ENCODE measurements at places on chromosomes 4 and X.

GRCh38 chr4:44720371-44720770 is 6.0 kb downstream of the GNPDA2 start:
- no peak for DNase-seq

GRCh38 chr4:77093401-77093800 is 17.6 kb upstream of the CCNI start:
- DNase-seq: no peak

DNA sequence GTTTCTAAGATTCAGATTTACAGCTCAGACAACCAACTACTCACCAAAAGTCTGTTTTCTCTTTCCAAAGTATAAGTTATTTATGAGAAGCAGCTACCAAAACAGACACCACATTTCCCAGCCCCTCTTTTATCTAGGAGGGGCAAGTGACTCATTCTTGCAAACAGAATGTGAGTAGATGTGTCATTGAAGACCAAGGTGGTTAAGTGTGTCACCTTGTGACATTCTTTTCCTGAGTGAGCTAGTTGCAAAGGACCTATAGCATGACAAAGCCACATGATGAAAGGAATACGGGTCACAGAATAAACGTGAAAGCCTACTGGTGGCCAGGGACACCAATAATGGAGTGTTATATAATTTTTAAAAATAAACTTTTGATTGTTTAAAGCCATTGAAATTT is 50.0 kb downstream of the SLC7A11 start:
- no peak for DNase-seq

- no peak for DNase-seq
These were observed 8.1 kb downstream of the TCEAL3 start for GRCh38 chrX:103615781-103616371.

DNA sequence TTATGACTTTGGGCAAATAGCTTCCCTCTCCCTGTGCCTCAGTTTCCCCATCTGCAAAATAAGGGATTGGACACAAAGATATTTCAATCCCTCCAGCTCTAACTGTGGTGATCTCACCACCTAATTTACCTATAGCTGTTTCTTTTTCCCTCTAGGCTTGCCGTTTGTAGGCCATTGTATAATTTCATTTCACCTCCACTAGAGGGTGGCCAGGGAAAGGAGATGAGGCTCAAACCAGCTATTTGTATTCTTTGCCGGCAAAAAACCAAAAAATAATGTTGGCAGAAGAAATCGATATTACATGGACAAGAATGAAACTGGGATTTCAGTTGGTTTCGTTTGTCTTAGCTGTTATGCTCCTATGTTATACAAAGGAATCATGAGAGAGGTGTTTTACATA is 36.1 kb upstream of the DOCK11 start:
- peak; percentile 0 for DNase-seq

DNA sequence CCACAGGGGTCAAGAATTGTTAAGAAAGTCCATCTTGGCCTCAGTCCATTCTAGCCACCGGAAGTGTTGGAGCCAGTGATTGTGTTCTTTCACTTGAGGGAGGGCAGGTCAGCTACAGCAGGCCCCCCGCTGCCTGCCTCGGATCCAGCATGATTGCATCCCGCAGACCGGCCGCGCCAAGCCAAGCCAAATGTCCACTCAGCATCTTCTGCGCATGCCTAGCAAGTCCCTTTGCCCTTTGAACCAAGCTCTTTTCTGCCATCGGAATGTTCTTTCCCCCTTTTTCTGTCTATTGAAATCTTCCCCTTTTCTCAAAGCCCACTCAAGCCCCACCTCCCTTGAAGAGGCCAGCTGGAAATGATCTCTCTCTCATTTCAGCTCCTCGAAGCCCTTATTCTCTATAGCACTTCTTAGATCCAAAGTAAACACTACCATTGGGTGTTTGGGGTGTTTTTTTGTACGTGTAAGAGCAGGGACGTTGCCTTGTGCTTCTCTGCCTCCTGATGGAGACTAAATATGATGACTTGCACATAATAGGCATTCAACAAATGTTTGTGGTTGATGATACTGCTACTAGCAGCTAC is 147.8 kb upstream of the BCOR start:
- DNase-seq: no peak

GRCh38 chr4:172791841-172792240 is 376.8 kb upstream of the GALNT7 start:
- no peak for DNase-seq

GRCh38 chrX:100635989-100636320 is 651 bp downstream of the TSPAN6 start:
- no peak for DNase-seq

GRCh38 chr4:72997409-72997808 is 72.1 kb downstream of the COX18 start:
- no peak for DNase-seq

DNA sequence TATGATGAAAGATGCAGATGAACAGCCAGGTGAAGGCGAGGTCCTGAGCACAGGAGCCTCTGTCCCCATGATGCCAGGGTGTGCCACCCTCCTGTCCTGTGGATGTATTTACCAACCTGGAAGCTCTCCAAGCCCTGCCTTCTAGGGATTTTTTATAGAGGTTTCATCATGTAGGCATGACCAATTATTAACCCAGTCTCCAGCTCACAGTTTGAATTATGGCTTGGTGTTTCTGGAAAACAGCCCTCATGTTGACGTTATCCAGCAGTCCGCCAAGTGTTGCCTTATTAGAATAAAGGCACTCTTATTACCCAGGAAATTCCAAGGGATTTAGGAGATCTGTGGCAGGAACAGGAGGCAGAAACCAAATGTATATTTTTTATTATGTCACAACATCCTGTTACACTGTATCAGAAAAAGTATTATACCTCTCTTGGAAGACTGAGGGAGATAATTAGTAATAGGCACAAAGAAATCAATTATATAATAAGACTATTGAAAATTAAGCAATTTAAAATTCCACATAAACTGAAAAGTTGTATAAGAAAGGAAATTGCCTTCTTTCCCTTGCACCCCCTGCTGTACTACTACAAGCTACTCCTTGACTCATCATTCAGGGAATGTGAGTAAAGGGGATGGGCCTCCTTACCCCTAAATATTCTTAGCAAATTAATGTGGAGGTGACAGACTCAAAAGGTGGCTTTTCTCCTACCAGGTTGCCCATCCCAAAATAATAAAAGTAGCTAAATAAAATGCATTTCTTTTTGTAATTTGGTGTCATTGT is 129.6 kb downstream of the ZNF330 start:
- no peak for DNase-seq

DNA sequence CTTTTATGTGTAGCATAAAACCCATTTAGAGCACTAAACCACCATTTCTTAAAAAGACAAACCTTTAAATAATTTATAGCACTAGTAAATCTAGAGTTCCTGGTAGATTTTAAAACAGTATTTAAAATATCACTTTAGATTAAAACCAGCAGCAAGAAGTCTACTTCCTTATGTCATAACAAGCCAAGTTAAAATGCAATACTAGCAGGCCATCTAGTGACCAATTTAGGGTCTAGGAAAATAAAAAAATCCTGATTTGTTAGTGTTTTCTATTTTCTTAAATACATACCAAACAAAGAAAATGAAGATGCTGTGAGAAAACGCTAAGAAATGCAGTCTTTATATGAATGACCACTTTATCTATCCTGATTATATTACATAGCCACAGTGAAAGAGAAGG is 53.9 kb downstream of the PAPSS1 start:
- no peak for DNase-seq

DNA sequence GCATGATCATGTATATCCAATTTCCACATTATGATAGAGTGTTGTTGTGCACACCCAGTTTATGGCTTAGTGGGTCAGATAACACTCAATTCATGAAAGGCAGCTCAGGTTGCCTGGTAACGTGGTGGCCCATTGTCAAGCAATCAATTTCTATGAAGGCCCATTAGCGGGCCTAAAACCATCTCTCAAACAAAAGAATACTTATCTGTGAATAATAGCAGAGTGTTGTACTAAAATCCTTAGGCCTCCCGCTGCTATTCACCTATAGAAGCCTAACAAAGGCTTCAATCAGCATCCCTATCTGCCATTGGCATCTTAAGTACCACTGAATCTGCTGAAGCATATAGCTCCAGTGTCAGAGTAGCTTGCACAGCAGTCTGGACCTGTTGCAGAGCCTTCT is 849.6 kb upstream of the POU3F4 start:
- no peak for DNase-seq

- DNase-seq: no peak
These were observed 150.9 kb downstream of the SLC10A7 start for GRCh38 chr4:146370841-146371240.

DNA sequence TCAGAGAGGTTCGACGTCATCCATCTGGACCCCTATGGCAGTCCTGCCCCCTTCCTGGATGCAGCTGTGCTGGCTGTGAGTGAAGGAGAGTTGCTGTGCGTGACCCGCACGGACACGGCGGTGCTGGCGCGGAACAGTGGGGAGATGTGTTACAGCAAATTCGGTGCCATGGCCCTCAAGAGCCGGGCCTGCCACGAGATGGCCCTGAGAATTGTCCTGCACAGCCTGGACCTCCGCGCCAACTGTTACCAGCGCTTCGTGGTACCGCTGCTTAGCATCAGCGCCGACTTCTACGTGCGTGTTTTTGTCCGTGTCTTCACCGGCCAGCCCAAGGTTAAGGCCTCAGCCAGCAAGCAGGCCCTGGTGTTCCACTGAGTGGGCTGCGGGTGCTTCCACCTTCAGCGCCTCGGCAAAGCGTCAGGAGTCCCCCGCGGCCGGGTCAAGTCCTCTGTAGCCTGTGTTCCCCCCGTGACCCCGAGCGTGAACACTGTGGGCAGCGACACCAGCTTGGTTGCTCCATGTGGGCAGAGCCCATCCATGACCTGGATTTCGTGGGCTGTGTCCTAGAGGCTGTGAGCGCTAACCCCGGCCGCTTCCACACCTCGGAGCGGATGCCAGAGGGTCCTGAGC is 186.7 kb upstream of the SLITRK2 start:
- no peak for DNase-seq

DNA sequence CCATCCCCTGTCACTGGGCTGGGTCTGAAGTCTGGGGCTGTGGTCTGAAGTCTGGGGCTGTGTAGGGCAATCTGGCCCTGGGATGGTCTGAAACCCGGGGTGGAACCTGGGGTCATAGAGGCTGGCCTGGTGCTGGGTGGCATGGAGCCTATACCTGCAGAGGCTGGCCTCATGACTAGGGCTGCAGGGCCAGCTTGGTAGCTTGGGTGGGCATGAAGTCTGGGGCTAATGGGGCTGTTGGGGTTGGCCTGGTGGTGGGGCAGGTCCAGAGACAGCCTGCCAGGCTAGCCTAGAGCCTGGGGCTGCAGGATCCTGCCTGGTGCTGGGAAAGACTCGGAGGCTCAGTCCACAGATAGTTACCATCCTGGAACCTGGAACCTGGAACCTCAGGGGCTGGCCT is 37.0 kb downstream of the GALNT7 start:
- DNase-seq: no peak

GRCh38 chr4:113919611-113920010 is 59.8 kb downstream of the ARSJ start:
- no peak for DNase-seq

DNA sequence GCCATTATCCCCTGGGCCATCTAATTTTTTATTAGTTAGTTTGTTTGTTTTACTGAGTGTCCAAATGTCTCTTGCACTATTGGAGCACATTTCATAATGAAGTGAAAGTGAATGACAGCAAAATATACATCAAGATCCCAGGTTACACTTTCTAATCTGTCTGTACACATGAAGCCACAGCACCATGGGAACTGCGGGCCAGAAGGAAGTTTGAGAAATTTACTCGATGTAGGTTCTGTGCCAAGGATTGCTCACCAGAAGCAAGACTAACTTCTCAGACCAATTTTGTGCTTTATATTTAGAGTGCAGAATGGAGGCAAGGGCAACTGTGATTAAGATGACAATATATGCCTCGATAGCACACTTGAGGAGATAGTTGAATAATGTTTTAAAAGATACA is 258.0 kb downstream of the COL25A1 start:
- no peak for DNase-seq

DNA sequence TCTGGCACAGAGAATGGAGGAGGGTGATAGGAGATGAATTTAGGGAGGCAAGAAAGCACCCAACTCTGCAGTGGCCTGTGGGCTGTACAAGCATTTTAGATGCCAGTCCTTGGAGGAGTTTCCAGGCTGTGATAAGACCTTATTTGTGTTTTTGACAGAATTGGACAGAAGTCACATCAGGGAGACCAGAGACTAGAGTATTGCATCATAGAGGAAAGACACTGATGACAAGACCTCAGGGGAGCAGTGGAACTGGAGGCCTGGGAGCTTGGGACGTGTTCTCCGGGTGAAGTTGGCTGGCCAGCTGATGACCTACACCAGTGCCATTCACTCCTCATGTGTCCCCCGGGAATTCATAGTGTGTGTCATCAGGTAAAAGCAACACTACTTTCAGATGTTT is 284.0 kb upstream of the ZFP42 start:
- DNase-seq: no peak

GRCh38 chrX:1134156-1134555 is 78.3 kb downstream of the CRLF2 start:
- DNase-seq: no peak

GRCh38 chr4:152224223-152224622 is 311.7 kb downstream of the FBXW7 start:
- no peak for DNase-seq

DNA sequence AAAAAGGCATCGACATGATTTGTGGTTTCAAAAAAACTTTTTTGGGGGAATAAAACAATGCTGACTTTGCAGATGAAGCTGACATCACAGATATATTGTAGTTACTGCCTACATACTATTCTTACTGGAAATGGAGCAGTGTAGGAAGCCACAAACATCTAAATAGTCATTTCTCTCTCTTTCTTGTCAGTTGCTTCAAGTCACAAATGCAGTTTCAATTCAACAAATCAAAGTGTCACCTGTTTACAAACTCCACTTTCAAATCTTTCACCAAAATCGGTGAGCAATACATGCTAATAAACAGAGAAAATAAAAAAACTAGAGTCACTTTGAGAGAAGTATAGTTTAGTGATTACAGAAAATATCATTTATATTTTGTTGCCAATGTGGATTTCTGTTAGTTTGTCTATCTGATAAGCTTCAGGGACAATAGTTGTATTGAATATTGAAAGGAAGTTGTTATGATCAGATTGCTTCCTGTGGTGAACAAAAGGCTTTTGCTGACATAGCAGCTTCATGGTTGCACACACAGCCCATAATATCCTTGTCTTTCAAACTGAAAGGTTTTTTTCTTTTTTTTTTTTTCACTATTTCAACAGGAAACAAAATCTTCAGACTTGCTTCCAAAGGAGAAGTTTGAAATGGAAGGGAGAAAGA is 49.7 kb upstream of the PTPN13 start:
- no peak for DNase-seq

DNA sequence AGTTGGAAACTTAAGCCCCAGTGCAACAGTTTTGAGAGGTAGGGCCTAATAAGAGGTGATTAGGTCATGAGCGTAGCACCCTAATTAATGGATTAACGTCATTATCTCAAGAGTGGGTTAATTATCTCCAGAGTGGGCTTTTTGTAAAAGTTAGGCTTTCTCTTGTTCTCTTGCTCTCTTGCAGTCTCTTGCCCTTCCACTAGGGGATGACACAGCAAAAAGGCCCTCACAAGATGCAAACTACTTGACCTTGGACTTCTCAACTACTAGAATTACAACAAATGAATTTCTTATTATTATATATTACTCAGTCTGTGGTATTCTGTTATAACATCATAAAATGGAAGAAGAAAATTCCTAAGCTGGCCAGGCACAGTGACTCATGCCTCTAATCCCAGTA is 22.1 kb upstream of the NDST3 start:
- DNase-seq: no peak

- peak; percentile 7 for DNase-seq
These were observed at the start of gene NEXMIF for GRCh38 chrX:74925225-74926088. Gene NEXMIF, minus strand, starts transcription at chrX:74925452.

All from activated T-cell treated with anti-CD3 and anti-CD28 coated beads for 24 hours (primary cell).